ENCODE measurements at places on chromosomes 16 and 17. TPM values are rescaled to one million over a fixed set of nuclear protein-coding genes. Genes with fewer than 3 reads are reported as not detected.

Gene PRAC2
- not detected for total RNA-seq

Gene RPUSD1
- total RNA-seq, result 34.1 TPM

Gene ANKRD40CL
- not detected for total RNA-seq

Gene SLC13A2
- not detected for total RNA-seq

Gene KIFC3
- 102 TPM for total RNA-seq

Gene CHD9NB
- 0.76 TPM for total RNA-seq

Gene PIMREG
- total RNA-seq, result 7.2 TPM

Gene PLK1
- 10.8 TPM for total RNA-seq

Gene MEIOB
- total RNA-seq, result 3.8 TPM

Gene TLCD3B
- total RNA-seq, result 0.13 TPM

Gene NUPR1
- 9.0 TPM for total RNA-seq

Gene CRK
- 58.7 TPM for total RNA-seq

Gene FBXL16
- total RNA-seq, result under 0.01 TPM

Gene MRTFB
- total RNA-seq, result 20.0 TPM

Gene FOXL1
- total RNA-seq, result 25.6 TPM

Gene CD300LB
- not detected for total RNA-seq

Gene CRYBA1
- total RNA-seq, result not detected

Gene TMIGD1
- total RNA-seq, result not detected

Gene VAT1L
- total RNA-seq, result 0.98 TPM

All from mesangial cell (primary cell).